T-helper 1 cell (primary cell): ENCODE measurements at places on chromosomes 1 and 21.

GRCh38 chr1:27569506-27570291 is 34.2 kb downstream of the AHDC1 start:
- no peak for DNase-seq

DNA sequence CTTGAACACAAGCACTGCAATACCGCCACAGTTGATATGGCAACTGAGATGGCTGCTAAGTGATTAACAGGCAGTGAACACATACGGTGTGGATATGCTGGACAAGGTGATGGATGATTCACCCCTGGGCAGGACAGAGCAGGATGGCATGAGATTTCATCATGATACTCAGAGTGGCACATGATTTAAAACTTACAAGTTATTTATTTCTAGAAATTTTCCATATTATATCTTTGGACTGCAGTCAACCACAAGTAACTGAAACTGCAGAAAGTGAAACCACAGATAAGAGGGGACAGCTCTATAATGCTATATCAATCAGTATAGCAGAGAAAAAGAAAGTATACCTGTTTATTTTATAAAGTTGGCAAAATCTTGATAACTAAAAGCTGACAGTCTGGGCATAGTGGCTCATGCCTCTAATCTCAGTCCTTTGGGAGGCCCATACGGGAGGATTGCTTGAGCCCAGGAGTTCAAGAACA is 47.9 kb downstream of the PHACTR4 start:
- DNase-seq = no peak

DNA sequence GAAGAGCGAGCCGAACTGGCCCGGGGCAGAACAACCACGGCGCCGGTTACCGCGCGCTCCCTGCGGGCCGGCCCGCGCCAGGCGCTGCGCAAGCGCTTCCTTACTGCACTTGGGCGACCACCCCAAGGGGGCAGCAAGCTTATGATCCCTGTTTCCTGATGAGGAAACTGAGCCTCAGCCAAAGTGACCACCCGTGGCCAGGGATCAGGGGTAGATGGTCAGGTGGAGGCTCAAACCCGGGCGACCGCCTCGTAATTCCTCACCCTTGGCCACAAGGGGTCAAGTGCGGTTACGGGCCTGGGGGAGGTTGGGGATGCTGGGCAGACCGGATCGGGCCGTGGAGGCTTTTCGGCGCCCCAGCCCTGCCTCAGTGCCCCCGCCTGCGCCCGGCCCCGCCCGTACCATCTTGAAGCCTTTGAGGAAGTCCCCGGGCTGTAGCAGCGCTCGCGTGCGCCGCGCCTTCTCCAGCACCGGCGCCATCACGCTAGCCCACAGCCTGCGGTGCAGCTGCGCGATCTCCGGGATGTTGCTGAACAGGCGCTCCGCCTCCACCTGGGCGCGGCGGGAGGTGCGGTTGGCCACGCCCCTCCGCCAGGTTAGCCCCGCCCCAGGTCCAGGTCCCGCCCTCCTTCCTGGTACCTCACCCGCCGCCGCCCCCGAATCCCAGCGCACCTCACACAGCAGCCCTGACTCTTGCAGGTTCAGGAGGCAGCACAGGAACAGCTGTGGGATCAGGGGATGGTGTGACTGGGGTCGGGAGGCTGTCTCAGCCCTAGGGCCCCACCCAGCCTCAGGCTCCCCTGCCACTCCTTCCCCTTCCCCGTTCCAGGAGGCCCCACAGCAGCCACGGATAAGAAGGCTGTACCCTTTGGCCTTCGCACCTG is 5.4 kb upstream of the TNFRSF25 start:
- no peak for DNase-seq

- DNase-seq = no peak
These were observed 3.8 kb upstream of the CDC20 start for GRCh38 chr1:43354936-43355335.

GRCh38 chr1:180183426-180183825 is 28.8 kb downstream of the QSOX1 start:
- no peak for DNase-seq

DNA sequence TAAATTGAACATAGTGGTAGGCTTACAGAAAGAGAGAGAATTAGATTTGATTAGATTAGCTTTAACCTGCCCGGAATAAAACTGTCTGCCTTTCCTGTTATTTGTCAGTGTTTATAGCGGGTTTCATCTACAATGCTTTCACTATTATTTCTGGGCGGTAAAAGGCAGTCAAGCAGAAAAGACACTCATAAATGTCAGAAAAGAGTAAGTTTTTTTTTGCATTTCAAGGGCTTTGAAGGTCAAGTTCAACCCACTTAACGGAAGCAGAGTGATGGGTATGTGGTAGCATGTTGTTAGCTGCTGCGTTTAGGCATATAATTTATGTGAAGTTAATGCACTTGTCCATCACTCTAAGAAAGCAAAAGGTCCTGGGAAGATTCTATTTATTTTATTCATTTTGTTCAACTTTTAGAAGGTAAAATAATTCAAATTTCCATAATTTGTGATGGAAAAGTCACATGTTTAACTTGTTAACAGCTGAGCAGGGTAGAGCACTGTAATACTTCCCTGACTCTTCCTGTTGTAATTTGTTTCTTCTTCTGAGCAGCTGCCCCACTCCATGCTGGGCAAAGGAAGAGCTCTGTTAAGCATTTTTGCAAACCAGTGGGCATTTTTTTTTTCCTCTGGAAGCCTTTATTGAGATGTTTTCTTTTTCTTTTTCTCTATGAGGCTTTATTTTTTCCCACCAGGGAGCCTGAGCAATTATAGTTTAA is 220.1 kb downstream of the ST6GALNAC3 start:
- no peak for DNase-seq
